Midbrain (tissue), 1 donor: ENCODE measurements at places on chromosomes 3 and 15.

DNA sequence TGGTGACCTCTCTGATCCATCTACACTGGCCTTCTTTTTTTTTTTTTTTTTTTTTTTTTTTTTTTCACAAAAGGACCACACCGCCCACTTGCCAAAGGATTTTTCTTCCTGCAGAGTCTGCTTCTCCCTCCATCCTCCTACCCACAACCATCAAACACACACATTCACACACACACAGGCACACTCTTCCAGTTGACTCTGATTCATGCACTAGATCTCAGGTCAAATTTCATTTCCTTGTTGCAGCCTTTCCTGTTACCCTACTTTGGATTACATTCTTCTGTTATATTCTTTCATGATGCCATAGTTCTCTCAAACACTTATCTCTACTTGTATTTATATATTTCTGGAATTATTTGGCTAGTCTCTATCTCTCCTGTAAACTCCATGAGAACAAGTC lies 133.9 kb downstream of the STAC start:
- no peak for DNase-seq

DNA sequence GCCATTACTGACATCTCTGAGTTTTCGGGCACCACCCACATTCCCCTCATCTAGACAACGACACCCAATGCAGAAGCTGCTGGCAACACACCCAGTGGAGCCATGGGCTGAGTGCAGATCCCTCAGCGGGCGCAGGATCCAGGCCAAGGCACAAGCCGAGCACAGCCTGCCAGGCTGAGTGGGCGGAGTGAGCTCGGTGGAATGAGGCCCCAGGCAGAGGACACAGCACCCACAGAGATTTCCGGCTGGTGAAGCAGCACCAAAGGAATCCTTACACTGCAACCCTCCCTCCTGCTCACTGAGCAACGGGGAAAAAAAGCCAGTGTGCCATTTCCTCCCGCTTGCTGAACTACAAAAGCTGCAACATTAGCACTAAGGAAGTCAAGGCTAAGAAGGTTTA lies 34.3 kb downstream of the ZMAT3 start:
- DNase-seq: no peak

GRCh38 chr3:71322154-71322553 lies 261.4 kb downstream of the FOXP1 start:
- no peak for DNase-seq

- DNase-seq: no peak
These were observed 67.2 kb upstream of the CSTA start for GRCh38 chr3:122257644-122258364.

GRCh38 chr15:51170882-51171633 lies 76.4 kb upstream of the TNFAIP8L3 start:
- DNase-seq: no peak

GRCh38 chr3:66585520-66586095 lies 84.8 kb upstream of the LRIG1 start:
- DNase-seq: no peak

GRCh38 chr15:77138167-77138522 lies 67.2 kb upstream of the TSPAN3 start:
- DNase-seq: no peak

GRCh38 chr15:33460166-33460805 lies 149.5 kb downstream of the RYR3 start:
- no peak for DNase-seq

- no peak for DNase-seq
These were observed 80.6 kb downstream of the PCOLCE2 start for GRCh38 chr3:142808103-142808917.

DNA sequence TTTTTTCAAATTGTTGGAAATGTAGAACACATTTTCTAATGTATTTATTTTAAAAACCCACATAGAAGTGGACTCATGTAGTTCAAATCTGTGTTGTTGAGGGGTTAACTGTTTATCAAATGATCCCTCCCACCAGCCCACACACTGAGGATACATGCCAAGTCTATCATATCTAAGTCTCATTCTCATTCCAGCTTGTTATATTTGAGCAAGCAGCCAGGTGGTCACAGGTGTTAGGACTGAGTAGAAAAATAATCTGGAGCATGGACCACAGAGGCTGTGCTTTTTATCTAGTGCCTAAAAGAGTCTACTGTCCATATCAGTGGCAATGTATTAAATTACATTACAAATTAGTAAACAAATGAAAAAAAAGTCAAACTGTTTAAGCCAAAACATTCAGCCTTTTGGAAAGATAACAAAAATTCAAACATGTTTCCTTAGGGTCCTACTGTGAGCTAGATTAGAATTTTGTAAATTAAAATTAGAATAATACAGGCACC lies 20.7 kb upstream of the SPESP1 start:
- DNase-seq: no peak

GRCh38 chr3:187079090-187080022 lies 59.9 kb downstream of the RPL39L start:
- no peak for DNase-seq

DNA sequence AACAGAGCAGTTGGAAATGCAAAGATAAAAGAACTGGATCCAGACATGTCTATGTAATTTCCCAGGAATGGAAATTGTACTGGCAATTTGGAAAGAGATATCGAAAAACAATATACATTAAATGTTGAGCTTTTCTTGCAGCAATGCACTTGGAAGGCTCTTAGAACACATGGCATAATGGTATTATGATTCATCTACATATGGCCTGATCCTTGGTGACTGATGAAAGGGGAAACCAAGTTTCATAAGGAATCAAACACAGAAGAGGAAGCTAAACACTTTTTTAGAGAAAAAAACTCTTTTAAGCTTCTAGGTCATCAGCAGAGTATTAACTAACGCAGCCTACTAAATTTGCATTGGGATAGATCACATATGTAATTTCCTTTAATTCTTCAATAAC lies 12.4 kb upstream of the GREM1 start:
- DNase-seq: no peak

DNA sequence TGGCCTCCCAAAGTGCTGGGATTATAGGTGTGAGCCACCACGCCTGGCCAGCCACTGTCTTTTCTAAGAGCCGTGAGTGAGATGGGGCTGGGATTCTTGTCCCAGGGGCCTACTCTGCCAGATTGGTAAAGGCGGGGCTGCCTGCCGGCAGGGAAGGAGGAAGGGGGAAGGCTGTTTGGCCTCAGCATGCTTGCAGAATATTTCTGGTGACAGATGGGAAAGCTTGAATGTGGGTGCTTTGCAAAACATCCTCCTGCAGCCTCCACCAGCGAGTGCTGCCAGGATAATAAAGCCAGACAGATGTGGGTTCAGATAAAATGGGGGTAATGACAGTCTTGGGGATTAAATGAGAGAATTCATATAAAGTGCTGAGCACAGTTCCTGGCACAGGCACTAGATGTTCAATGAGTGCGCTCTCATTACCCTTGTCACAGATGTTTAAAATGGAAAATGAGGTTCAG lies 19.8 kb upstream of the ACOX2 start:
- no peak for DNase-seq

GRCh38 chr3:178217479-178217878 lies 318.8 kb upstream of the KCNMB2 start:
- no peak for DNase-seq

- no peak for DNase-seq
These were observed 135.8 kb downstream of the LRRK1 start for GRCh38 chr15:101054991-101055390.

DNA sequence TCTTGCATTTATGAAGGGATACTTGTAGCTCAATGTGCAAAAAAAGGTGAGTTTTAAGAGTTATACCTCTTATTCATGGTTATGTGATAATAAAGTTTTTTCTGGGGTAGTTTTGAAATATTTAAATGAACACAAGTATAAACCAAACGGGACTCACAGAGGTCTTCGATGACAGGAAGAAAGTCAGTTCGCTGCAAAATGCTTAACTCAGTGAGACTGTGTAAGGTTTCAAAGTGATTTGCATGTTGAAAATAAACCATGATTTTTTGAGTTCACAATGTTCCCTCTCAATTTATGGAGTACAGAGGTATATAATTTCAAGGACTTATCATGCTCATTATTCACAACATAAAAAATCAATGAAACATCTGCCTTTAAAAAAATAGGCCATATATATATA lies 36.3 kb upstream of the MYH15 start:
- DNase-seq: no peak

DNA sequence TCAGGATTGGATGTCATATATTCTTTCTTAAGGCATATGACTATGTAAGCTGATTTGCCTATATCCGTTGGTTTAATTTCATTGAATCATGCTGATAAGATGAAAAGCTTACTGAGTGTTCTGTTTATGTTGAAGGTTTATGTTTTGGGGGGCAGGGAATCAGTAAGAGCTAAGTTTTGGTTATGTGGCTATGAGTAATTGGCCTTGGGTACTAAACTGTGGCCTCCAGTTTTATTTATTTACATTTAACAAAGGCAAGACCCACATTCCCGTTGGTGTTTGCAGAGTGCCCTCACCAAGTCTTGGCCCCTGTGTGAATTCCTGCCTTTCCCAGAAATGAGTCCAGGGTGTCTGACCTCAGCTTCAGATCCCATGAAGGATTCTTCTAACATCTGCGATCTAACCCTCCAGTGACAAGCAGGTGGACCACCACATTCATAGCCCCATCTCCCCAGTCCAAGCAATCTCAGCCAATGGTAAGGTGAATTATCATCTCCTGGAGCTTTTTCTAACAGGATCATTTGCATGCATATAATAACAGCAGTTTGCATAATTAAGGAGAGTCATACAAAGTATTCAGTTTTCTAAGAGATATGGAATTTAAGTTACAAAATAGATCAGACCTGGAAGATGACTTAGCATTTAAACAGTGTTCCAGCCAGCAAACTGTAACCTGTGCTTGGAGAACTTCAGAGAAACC lies 27.4 kb downstream of the GLDN start:
- DNase-seq: no peak

DNA sequence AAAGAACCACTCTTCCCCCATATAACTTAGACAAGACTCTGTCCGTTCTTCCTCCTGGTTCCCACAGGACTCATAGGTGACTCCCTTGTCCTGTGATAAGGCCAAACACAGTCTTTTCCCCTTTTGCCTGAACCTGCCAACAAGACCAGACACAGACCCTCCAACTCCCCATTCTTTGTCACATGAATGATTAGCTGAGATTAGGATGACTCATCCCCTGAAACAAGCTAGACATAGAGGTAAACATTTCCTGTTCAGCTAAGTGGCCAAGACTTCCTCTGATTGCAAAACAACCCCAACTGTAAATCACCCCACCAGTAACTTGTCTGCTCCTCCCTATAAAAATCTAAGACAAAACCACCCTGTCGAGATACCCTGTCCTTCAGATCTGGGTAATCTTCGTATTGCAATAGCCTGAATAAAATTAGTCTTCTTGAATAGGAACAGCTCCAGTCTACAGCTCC lies 11.4 kb upstream of the HTR3E start:
- no peak for DNase-seq

- DNase-seq: no peak
These were observed 121.6 kb downstream of the TFG start for GRCh38 chr3:100830931-100831330.

GRCh38 chr3:46467562-46467961 lies 2.9 kb upstream of the LTF start:
- DNase-seq: no peak

GRCh38 chr3:32544894-32545293 lies 25.8 kb downstream of the DYNC1LI1 start:
- no peak for DNase-seq
